ENCODE measurements at places on chromosomes 2 and 18. TPM values are rescaled to one million over a fixed set of nuclear protein-coding genes. Genes with fewer than 3 reads are reported as not detected.

Gene EIPR1
- total RNA-seq, result 26.8 TPM

Gene ZNF804A
- total RNA-seq, result 0.25 TPM

Gene FLACC1
- 1.6 TPM for total RNA-seq

Gene C2orf72
- 0.25 TPM for total RNA-seq

Gene PIEZO2
- 0.31 TPM for total RNA-seq

Gene TMEM17
- total RNA-seq, result 2.2 TPM

Gene TMEM131
- total RNA-seq, result 32.4 TPM

Gene TRABD2A
- total RNA-seq, result 0.66 TPM

Gene ELOA2
- not detected for total RNA-seq

Gene METAP1D
- total RNA-seq, result 4.1 TPM

Gene CHRNG
- not detected for total RNA-seq

Gene SERPINB12
- total RNA-seq, result not detected
